ENCODE measurements at places on chromosomes 16 and 17. TPM values are rescaled to one million over a fixed set of nuclear protein-coding genes. Genes with fewer than 3 reads are reported as not detected.
A peak's percentile ranks its signal among the peaks of the same experiment; 100 is the strongest.

Gene SNX20
- total RNA-seq: not detected

DNA sequence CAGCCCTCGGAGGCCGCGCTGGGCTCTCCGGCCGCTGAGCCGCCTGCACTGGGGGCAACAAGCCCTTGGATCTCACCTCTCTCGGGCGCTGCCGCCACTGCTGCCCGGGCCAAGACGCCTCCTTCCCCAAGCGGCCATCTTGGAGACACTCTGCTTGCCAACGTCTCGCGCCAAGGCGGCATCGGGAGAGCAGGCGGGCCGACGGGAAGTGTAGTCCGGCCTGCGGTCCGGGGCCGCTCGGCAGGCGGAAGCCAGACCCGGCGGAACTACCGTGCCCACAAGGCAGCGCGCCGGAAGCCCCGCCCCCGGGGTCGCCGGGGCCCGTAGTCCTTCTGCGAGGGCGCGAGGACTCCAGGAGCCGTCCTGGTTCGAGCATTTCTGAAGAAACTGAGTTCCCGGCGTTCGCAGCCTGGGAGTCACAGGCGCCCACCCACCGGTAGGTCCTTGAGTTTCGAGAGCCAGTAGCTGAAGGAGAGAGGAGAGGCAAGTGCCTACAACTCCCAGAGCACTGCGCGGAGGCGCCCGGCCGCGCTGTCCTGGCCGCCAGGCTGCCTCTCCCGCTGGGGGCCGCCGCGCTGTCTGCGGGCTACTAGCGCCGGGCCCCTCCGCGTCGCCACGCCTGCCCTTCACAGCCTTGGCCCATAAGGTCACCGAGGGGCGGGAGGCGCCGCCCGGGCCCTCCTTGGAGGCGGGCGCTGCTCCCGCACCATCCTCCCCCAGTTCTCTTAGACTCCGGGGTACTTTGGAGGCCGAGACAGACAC, at the start of gene TMEM11:
Gene TMEM11 (minus strand): TSS at position 147 of the 762 bp plus-strand sequence. CDS start 9 bp downstream, at position 138.
- peak; percentile 92 for DNase-seq

Gene HSD17B1
- total RNA-seq: 0.88 TPM

Gene BEAN1
- total RNA-seq: 1.7 TPM

DNA sequence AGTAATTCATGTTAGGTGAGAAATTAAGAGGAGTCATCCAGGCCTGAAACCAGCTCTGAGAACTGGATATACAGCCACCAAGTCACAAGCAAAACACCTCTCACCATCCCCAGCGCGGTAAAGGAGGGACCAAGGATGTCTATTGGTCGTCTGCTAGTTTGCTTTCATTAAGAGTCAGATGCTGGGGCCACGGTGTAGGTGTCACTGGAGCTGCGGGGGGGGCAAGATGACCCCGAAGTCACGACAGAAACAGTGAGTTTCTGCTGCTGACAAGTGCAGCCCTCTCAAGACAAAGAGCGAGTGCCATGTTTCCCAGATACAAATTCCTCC, 790 bp downstream of the NCBP3 start:
- no peak for DNase-seq

DNA sequence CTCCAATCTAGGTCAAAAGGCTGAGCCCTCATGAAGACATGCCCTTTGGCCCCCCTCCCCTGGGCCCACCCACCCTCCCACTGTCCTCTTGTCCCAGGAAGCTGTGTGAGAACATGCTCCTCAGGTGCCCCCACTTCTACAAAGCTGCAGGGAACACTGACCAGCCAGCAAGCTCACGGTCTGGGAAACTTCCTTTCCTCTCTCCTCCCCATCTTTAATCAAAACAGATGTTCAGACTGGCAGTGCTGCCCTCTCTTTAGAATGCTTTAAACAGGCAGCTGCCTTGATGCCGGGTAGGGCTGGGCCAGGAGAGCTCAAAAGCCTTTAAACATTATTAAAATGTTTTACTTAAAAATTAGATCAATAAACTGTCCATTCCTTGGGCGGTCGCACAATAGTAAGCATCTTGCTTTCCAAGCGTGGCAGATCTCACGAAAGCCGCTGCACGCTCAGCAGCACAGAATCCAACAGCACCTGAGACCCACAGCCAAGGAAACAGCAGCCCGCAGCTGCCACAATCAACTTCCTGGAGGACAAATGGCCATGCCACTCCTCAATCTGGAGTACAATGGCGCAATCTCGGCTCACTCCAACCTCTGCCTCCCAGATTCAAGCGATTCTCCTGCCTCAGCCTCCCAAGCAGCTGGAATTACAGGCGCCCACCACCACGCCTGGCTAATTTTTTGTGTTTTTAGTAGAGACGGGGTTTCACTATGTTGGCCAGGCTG, 399.2 kb downstream of the SLC39A11 start:
- DNase-seq: no peak

GRCh38 chr17:58758890-58759289, 3.2 kb downstream of the PPM1E start:
- DNase-seq: no peak

DNA sequence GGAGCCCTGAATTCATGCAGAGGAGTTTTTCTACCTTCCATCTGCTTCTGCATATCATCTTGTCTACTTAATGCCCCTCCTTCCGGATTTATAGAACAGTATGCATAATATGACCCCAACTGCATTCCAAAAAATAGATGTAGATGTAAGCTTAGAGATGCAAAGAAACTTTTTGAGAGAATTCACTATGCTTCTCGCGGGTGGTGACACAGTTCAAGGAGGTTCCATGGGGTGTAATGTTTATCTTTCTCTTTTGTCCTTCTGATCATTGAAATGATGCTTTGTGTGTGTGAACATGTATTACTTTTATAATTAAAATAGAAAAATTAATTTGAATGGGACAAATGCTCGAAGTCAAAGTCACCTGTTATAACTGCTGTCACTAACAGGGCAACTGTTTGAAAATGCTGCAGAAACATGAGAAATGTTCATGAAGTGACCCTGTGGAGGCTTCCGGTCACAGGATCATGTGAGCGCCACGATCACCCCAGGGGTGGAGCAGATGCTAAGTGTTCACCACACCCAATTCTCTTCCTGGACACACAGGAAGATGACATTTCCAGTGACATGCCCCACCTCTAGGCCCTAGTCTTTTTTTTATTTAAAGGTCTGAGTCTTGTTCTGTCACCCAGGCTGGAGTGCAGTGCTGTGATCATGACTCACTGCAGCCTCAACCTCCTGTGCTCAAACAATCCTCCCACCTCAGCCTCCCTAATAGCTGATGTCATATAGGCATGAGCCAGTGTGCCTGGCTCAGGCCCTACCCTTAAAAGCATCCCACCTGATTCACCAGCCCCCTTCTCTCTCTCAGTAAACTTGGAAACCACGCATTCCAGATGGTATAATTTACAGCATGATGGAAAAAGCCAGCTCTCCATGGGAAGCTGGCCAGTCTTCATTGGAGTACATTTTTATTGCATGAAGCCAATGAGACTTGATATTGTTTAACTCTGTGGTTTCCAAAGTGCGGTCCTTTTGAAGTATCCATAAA, 21.0 kb upstream of the AGRP start:
- no peak for DNase-seq

GRCh38 chr16:51538707-51539498, 387.8 kb upstream of the SALL1 start:
- DNase-seq: peak; percentile 60

Gene SLC5A10
- total RNA-seq: not detected

GRCh38 chr16:86256995-86257394, 253.3 kb upstream of the FOXF1 start:
- no peak for DNase-seq

Gene CCL13
- not detected for total RNA-seq

DNA sequence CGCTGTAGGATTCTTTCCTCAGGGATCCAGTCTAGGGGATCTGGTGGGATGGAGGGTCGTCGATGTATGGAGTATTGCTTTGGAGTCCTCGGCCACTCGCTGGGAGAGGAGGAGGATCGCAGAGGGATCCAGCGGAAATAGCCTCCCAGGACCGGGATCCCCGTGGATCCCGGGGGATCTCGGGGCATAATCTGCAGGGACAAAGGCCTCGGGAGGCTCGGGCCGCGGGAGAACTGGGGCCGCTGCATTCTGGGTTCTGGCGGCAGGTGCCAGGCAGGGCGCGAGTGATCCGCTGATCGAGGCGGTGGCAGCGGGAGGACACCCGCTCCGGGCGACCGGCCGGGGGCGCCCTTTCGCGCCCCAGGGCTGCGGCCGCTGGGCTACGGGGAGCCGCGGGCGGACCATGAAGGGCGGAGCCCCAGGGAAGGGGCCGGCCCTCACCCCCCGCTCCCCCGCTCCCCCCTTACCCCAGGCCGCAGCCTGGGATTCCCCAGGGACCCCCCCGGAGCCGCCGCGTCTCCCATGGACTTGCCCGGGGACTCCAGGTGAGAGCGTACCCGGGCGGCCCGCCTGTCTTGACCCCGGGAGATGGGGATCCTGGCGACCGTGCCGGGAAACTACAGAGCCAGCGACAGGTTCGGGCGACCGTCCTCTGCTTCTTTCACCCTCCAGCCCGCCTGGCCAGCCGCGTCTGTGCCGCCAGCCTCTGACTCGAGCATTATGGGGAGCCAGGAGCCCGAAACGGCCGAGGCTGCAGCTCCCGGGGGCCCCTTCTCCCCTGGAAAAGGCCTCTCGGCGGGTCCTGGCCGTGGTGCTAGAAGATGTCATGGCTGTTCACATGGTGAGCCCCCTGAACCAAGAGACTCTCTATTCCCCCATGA, 604 bp downstream of the PRR14 start:
- peak; percentile 86 for DNase-seq

Gene IST1
- total RNA-seq: 269 TPM

GRCh38 chr17:12719948-12720347, 54.3 kb downstream of the MYOCD start:
- DNase-seq: no peak

- no peak for DNase-seq
These were observed 13.3 kb downstream of the USP10 start for GRCh38 chr16:84712801-84713775.

GRCh38 chr16:50254072-50254471, 12.3 kb upstream of the ADCY7 start:
- DNase-seq: no peak

DNA sequence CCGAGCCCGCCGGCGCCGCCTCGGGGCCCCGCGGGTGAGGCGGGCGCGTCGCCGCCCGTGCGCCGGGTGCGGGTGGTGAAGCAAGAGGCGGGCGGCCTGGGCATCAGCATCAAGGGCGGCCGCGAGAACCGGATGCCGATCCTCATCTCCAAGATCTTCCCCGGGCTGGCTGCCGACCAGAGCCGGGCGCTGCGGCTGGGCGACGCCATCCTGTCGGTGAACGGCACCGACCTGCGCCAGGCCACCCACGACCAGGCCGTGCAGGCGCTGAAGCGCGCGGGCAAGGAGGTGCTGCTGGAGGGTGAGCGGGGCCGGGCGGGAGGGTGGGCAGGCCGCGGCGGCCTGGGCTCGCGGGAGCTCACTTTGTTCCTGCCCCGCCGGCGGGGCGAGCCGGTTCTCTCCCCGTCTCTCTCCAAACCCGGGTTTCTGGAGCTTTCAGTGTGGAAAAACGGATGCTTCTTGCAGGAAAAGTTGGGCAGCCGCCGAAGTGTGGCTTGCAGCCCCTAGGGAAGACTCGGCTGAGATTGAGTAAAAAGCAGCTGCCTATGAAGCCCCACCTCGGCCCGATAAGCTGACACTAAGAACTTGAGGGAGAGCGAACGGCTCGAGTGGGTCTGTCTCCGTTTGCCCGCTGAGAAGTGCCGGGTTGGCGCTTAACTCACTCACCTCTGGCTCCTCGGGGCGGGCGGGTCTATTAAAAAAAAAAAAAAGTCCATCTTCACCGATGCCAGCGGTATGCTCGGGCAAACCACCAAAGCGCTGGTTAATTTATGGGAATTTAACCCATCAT, 677 bp downstream of the SNTB2 start:
- peak; percentile 60 for DNase-seq

DNA sequence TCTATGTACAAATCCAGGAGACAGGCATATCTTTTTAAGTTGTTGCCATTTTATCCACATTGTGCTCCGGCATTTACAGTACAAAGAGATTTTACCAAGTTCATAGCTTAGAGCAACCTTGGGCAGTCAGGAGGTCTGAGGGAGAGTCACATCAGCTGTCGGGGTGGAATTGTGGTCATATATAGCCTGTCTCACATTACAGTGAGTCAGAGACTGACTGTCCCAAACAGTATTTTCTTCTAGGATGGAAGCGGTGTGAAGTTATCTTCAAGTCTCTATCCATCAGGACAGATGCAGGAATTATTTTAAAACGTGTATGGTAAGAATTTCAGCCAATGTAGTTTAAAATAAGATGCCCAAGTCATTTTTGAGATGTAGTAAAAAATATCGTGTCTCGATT, 53.0 kb downstream of the GPRC5B start:
- peak; percentile 27 for DNase-seq

All from Calu3 (cell line).